ENCODE measurements at places on chromosomes 1 and 21.

- DNase-seq = no peak
Observed at GRCh38 chr1:247079141-247079874, 697 bp upstream of the ZNF670 start.

DNA sequence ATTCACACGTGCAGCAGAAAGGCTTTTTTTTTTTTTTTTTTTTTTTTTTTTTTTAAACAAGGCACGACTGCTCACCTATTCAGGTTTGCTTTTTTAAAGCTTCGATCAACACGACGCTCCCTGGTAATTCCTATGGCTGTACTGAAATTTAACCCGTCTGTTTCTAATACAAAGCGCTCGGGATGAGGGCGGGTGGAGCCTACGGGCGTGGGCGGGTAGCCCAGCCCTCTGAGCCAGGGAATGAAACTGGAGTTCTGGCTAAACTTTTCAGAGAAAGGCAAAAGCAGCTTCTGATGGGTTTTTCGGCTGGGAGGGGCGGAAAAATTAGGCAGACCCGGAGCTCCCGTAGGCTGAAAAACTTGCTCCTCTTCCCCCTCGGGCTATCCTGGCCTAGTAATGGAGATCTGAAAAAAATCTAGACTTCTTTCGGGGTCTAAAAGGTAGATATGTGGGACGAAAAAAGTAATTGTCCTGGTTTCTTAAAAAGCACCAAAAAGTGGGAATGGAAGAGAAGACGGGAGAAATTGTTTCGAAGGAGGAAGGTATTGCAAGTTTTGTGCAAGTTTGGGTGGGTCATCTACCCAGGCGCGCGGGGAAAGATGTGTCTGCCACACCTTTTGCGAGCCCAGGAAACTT lies 7.4 kb downstream of the NR5A2 start:
- no peak for DNase-seq

DNA sequence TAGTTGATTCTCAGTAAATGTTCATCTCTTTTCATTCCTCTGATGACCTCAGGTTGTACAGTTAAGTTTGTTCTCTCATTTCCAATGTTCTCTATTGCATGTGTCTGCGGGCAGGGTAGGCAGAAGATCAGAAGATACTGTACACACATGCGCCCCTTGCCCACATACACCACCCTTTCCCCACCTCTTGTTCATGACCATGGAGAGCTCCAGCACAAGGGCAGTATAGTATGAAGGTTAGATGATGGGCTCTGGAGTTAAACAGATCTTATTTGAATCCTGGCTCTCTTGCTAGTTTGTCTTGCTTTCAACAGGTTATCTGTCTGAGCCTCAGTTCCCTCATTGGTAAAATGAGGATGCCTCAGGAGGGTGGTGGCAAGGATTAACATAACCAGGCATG lies 17.8 kb upstream of the PLD5 start:
- DNase-seq = no peak

- no peak for DNase-seq
Observed at GRCh38 chr1:41866285-41866684, 52.4 kb downstream of the HIVEP3 start.

DNA sequence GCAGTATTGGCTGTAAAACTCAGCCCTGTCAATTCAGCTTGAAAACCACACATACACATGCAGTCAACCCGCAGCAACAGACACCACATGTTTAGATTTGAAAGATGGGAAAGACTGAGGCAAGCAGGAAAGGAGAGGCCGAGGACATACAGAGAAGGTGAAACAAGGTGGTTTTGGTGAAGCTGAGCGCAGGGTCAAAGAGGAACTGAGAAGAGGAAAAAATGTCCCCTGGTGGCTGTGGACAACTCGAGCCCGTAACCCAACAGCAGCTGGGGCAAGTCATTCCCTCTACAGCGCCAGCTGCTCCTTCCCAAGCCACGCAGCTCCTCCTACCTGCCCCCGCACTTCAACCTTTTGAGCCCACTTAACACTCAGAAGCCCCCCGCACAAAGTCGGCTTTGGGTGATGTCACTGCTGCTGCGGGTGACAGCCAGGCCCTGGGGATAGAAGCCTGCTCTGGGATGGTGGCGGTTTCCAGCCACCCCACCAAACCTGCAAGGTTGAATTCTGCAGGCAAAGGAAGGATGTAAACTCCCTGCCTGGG lies 63.0 kb downstream of the KCNN3 start:
- no peak for DNase-seq

DNA sequence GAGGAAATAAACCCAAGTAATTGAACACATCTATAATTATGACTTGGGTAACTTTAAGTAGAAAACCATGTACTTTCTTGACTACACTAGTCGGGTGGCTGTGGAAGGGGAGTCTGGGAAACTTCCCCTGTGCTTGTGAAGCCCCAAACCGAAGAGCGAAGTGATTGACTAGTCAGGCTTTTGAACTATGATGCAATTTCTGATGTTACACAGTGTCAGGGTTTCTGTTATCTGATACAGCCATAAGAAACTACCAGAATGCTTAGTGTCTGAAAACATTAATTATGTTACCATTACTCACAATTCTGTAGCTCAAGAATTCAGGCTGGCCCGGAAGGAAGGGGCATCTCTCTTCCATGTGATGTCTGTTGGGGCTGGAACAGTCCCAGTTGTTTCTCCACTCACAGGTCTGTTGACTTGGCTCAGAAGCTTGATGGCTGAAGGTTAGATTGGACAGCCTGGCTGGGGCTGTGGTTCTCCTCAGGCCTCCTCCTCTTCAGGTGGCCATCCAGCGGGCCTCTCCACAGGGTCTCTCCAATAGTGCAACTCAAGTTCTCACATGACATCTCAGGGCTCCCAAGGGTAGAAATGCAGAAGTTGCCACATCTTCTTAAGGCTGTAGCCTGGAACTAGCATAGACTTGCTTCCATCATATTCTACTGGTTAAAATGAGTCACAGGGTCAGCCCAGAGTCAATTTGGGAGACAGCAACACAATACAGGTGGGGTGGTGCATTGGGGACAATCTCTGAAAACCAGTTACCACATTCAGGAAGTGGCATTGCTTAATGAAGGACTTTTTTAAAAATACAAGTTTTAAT lies 8.3 kb upstream of the C8B start:
- no peak for DNase-seq

GRCh38 chr1:27026621-27027574 lies 14.2 kb upstream of the TENT5B start:
- DNase-seq = no peak

- no peak for DNase-seq
Observed at GRCh38 chr1:215128504-215128903, 46.0 kb downstream of the KCNK2 start.
